ENCODE measurements at places on chromosomes 16 and 17.

DNA sequence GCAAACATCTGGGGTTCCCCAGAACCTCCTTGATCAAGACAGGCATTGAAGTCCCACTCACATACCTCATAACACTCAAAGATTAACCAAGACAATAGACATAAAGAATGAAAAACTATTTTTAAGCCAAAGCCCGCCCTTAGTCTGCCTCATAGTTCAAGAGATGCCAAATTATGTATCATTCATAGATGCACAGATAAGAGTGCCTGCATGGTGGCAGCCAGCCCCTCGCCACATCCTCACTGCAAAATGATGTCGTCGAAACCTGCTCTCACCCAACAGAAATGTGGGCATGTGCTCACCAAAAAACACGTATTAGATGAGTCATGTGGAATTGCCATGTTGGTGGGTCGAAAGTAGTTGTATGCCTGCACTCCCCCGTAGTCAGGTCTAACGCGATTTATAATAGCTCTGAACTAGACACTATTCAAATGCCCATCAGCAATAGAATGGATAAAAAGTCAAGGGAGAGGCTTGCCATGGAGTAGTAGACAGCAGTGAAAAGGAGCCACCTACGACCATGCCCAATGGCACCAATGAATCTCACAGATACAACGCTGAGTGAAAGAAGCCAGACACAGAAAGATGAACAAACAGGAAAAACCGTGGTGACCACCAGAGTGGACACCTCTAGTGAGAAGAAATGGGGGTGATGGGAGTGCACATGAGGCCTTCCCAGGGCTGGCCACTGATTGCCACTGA is 64.8 kb downstream of the C16orf95 start:
- DNase-seq: no peak

DNA sequence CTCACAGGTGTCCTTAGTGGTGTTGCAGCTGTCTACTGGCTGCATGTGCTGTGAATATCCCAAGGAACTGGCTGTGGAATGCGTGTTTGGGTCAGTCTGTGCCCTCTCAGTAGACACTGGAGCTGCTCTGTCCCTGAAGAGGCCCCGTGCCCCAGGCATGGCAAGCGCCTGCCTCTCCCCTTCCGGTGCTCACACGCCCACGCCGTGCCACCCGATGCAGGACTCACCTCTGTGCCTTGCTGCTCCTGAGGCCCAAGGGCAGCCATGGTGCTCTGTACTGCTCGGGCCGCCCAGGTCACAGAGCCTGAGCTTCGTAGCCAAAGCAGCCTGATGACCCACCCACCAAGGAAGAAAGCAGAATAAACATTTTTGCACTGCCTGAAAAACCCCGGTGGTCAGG is 10.0 kb downstream of the RGS11 start:
- peak; percentile 26 for DNase-seq

DNA sequence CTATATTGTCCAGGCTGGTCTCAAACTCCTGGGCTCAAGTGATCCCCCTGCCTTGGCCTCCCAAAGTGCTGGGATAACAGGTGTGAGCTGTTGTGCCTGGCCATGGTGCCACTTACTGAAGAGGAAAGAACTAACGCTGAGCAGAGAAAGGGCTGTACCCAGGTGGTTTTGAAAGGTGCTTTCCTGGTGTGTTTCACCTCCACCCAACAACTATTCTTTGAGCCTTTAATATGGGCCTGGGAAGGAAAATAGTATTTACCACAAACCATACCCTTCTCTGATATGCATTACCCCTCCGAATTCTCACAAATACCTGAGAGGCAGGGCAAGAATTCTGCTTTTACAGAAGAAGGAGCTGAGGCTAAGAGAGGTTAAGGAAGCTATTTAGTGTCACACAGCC is 24.8 kb downstream of the KPNA2 start:
- DNase-seq: no peak

GRCh38 chr16:25134166-25134700 is 22.7 kb downstream of the LCMT1 start:
- DNase-seq: no peak

DNA sequence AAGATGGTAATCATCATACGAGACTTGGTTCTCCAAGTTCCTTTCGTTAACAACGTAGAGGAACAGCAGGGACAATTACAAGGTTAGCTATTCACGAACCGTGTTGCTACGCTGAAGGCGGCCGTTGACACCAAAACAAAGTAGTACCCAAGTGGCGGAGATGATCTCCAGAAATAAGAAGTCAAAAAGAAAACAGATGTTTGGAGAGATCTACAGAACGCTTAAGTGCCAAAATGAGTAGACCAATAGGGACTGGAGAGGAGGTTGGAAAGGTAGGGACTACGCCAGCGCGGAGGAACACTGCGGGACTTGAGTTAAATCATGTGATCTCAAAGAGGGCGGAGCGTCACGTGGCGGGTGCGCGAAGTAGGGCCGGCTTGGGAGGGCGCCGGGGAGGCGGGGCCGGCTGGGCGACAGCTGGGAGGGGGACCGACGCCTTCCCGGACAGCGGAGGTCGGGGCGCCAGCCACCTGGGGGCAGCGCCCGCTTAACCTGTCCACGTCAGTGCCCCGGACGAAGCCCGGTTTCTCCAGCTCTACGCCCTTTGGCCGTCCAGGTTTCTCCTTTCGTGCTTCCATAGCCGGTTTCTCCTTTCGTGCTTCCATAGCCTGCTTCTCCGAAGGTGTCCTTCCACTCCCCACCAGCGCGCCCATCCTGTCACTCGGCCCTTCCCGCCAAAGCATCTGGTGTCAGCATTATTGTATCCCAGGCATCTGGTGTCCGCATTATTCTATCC is 636 bp upstream of the GABARAP start:
- DNase-seq: peak; percentile 92

- no peak for DNase-seq
These were observed 2.8 kb downstream of the KRTAP4-9 start for GRCh38 chr17:41107941-41108450.

DNA sequence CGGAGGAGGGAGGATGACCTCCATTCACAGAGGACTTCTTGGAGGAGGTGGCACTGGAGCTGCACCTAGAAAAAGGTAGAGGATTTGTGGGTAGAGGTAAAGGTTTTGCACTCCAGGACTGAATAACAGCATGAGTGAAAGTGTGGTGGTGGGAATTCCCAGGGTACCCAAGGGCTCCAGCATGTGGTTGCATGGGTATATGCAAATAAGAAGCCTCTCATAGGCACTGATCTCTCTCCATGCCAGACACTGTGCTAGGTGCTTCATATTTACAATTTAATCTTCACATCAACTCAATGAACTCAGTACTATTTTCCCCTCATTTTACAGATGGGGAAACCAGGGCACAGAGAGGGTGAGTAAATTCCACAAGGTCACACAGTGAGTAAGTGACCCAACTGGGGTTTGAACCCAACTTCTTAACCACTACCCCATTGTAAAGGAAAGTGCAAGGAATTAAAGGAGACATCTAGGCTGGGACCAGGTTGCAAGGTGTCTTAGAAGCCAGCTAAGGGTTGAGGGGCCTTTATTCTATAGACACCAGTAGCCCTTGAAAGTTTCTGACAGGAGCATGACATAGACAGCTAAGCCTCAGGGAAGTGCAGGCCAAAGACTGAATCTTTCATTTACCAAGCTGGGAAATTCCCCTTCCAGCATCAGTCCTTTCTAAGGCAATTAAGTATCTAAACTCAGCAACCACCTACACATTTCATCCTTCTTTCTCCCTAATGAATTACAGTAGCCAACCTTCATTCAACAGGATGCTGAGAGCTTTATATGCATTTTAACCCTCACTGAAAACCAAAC is 21.3 kb downstream of the SCNN1B start:
- DNase-seq: no peak

Data from activated naive CD4-positive, alpha-beta T cell treated with Interleukin-2 at 50 U/mL for 16 hours (primary cell).